Mammary epithelial cell (primary cell): ENCODE measurements at places on chromosomes 5 and 9. TPM values are rescaled to one million over a fixed set of nuclear protein-coding genes. Genes with fewer than 3 reads are reported as not detected.

DNA sequence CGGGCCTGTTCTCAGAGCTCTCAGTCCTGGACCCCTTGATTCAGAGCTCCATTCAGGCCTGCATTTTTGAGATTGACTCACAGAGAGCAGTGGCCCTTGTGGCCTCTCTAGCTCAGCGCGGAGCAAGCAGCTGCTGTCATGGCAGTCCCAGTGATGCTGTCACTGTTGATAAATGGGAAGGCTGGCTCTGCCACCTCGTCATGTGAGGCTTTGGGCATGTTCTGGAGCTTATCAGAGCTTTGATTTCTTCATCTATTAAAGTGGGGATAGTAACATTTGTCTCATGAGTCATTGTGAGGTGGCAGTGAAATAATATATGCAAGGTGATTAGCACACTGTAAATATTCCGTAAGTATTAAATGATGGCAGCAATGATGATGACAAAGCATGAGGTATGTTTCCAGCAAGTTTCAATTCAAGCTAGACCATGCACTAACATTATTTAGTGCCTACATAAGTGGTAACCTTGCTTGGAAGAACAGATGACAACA, 126.4 kb upstream of the CXCL14 start:
- DNase-seq: peak; percentile 91

DNA sequence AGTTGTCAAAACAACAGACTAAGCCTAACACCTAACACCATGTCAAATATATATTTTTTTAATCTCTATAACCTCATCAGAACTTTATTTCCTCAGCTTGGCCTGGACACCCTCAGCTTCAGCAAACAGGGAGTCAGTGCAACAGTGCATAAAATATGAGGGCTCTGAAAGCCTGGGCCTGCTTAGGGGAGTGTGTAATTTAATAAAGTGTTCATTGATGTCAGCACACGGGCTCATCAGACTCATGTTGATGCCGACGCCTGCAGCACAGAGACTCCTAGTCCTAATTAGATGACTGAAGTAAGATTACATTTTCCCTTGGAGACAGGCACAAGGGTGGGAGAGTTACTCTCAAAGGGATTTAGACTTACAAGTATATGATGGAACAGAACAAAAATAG, 37.8 kb downstream of the CDH10 start:
- no peak for DNase-seq

GRCh38 chr5:149731332-149731616, 1.2 kb downstream of the PPARGC1B start:
- no peak for DNase-seq

DNA sequence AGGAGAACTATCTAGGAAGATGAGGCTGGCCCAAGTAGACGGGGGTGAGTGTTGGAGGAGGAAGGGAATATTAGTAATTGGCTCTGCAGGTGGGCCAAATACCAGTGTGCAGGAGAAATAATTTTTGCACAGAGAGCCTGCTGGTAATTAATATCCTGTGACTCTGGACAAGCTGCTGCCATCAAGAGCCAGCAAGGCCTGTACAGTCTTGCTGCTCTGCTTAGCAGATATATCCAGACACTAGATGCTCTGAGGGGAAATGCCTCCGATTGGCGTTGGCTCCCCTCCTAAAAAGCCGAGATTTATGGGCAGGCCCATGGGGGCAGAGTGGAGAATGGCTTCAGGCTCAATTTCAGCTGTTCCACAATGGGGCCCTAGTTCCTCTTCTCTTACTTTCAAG, 29.6 kb upstream of the ASTN2 start:
- no peak for DNase-seq

The PCDHB7 gene
- total RNA-seq: 0.67 TPM

- DNase-seq: no peak
These were observed 12.2 kb downstream of the FPGS start for GRCh38 chr9:127814619-127815511.

DNA sequence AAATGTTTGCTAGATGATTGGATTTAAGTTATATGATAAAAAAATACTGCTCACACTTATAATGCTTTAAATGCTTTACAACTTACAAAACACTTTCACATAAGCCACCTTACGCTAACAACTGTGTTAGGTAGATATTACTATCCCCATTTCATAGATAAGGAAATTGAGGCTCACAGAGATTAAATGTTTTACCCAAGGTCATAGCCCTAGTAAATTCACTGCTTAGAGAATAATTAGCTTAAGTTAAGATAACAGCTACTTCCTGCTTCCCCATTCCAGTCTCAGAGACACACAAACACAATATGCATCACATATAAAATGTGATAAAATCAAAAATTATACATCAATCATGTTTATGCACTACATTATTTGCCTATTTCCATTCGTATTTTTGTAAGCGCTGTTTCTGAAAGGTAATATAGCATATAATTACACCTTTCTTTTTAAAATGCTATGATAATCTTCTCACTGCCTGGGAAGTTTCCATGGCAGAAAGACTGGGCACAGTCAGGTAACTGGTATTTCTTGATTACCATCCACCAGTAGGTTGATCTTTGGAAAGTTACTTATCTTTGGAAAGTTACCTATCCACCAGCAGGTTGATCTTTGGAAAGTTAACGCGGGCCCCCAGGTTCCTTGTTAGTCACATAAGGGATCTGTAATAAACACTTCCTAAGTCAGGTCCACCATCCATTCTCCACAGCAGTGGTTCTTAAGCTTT, 101.1 kb downstream of the NFIB start:
- DNase-seq: no peak

The PCDHGC4 gene
- 2.7 TPM for total RNA-seq

DNA sequence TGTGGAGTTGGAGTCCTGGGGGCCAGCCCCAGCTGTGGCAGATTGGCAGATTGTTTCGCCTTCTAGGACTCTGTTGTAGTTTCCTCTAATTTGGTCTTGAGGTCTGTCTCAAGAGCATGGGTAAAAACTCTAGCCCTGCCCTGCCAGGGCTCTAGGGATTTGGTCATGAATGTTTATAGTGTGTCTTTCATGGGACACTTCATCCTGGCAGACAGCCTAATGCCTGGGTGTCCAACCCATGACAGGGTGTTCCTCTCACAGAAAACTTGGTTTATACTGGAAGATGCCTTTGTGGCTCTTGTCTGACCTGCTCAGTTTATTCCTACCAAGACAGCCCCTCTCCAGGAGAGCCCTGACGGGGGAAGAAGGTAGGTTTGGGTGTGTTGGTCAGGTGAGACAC, 45.5 kb downstream of the GALNT12 start:
- DNase-seq: no peak

DNA sequence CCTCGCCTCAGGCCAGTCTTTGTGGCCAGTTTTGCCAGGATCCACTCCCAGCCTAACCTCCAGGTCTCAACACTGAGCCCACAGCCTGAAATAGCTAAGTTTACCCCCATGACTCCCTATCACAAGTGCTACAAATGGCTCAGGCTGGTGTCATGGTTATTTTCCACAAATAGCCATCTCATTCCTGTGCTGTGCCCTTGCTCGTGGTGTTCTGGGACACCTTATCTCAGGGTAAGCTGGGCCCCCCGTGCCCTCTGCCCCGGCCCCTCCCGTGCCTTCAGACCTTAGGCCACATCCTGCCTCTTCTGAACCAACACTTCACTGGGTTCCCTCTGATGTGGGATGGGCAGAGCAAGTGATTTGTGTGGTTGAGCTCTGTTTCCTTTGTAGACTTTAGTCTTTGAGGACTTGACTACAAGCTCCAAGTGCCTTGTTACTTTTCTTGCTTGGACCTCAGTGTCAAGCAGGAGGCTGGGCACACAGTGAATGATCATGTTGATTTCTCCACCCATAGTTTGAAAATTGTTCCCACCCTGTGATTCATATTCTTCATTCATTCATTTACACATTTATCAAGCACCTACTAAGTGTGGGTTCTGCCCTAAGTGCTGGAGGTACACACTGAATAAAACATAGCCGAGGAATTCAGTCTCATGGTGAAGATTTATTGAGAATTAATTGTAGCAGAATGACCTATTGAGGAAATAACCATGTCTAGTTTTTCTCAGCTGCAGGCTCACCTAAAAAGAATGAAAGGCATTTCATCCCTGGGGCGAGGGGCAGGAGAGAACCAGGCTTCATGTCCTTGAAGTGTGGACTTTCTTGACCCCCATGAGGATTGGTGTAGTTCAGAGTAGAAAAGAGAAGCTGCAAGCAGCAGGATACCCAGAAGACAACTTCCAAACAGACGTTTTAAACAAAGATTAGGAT, 84.5 kb upstream of the CTNNA1 start:
- DNase-seq: no peak

- no peak for DNase-seq
These were observed 24.0 kb downstream of the NAA35 start for GRCh38 chr9:85964949-85965348.

GRCh38 chr9:91026266-91026665, 224.6 kb downstream of the SYK start:
- DNase-seq: no peak

DNA sequence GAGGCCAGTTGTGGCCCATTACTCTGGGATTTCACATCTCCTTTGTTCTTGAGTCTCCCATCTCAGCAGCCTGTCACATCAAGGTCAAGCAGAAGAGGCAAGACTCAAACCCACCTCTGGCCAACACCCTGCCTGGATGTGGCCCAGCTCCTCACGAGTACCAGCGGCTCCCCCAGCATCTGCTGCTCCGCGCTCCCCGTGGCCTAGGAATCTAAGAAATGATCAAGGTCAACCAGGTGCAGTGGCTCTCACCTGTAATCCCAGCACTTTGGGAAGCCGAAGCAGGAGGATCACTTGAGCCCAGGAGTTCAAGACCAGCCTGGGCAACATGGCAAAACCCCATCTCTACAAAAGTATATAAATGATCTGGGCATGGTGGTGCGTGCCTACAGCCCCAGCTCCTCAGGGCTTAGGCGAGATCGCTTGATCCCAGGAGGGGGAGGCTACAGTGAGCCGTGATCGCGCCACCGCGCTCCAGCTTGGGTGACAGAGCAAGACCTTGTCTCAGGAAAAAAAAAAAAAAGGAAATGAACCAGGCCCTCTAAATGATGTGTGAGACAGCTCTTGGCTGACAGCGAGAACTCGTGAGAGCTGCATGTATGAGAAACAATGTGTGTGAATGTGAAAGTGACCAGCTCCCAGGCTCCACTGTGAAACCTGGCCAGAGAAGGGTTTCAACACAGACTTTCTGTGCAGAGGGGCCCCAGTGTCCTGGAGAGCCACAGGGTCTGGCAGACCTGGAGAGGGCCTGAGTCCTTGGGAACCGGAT, 61.6 kb upstream of the ANGPTL2 start:
- no peak for DNase-seq

The SLCO6A1 gene
- total RNA-seq: not detected in 2 replicates

The ADAMTSL1 gene
- 0.78 TPM in 2 replicates for total RNA-seq

GRCh38 chr5:112977440-112977861, 853 bp downstream of the DCP2 start:
- DNase-seq: no peak

DNA sequence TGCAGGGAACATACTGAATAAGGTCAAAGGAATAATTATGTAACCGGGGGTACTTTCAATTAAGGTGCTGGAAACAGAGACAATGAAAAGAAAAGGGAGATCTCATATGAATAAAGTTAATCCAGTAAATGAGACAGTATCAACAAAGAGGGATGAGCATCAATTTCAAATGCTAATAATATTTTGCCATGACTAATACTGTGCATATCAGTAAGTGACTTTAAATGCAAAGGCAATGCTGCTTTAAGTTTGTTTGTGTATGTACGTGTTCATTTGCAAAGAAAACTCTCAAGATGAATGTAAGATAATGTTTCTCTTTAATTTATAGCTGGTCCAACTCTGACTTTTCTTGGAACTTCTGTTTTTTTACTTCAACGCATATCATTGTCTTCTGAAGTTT, 139.9 kb downstream of the PDE4D start:
- DNase-seq: no peak

DNA sequence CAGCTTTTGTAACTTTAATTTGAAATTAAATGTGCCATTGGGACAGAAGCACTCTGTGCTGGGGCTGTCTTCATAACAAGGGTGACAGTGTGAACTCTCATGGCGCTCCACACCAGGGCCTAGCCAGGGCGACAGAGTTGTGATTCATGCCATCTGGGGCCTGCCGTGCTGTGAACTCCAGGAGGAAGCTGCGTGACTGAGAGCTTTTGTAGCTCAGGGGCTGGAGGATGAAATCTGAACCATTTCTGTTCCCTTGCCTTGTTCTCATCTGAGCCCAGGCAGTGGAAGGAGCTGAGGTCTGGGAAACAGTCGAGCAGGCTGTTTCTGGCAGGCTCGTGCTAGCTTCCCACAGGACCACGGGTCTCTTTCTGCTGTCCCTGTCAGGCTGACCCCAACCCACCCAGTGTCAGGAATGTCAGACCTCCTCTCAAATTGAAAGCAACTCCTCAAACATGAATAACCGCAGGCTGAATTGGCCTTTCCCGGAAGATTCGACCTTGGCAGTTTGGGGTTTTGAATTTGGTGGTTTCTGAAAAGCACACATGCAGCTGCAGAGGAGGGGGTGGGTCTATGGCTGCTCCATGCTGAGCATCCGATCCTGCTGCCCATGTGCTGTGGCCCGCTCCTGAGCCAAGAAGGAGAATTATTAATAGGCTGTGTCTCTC, 69.2 kb upstream of the RPS23 start:
- no peak for DNase-seq

DNA sequence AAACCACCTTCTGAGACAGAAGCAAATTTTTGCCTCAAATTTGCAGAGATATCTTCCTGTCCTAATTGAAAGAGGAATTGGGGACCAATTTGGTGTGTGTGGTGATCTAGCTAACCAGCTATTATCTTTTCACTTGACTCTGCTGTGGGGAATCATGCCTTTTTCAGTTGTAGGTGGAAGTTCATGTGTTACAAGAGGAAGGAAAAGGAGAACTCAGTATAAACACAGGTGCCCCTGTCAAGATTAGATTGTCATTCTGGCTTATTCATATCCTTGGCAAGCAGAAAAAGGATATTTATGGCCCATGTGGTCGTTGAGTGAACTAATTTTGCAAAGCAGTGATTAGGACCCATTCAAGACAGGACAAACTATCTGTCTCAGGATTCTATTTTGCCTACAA, 336.8 kb upstream of the SLC30A5 start:
- no peak for DNase-seq

The GARIN3 gene
- not detected in 2 replicates for total RNA-seq

The UHRF2 gene
- 45.5 TPM for total RNA-seq

DNA sequence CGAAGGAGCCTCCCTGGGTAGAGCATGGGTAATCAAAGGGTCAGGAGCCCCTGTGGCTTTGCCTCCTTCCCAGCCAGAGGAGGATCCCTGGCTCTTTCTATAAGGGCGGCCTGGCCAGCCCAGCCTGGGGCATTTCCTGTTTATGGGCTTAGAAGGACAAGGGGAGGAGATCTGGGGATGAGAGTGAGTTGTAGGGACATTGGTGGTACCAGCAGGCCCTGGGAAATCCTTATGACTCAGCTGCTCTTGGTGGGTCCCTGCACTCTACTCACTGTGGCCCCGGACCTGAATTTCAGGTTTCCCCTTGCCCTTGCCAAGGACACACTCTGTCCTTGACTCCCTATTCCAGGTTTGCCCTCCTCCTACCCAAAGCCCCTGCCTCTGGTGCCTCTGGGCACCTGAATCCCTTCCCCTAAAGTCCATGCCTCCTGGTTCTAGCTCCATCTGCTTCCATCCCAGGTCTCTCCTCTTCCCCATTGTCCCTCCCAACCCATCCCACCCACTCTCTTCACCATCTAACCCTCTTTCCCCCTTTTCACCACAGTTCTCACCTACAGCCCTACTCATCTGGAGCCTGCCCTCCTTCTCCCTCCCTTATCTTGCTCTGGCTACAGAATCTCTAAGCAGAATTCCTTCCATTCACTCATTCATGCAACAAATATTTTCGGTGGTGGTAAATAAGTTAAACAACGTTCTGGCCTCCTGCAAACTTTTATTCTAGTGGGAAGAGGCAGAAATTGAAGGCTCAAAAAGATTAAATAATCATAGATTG, 34.9 kb downstream of the PCDH1 start:
- DNase-seq: peak; percentile 20

GRCh38 chr5:39498278-39498952, 73.6 kb upstream of the DAB2 start:
- peak; percentile 28 for DNase-seq

- no peak for DNase-seq
These were observed 2.0 kb downstream of the NR2F1-AS1 start for GRCh38 chr5:93578813-93579691.
